ENCODE measurements at places on chromosomes 7 and 10. TPM values are rescaled to one million over a fixed set of nuclear protein-coding genes. Genes with fewer than 3 reads are reported as not detected.

OGDHL gene
- total RNA-seq, result not detected

PVRIG gene
- 83.8 TPM for total RNA-seq

HOXA11 gene
- total RNA-seq, result not detected

CC2D2B gene
- total RNA-seq, result not detected

C7orf25 gene
- total RNA-seq, result 7.9 TPM

ZKSCAN5 gene
- 9.9 TPM for total RNA-seq

SFRP4 gene
- not detected for total RNA-seq

TFR2 gene
- 5.9 TPM for total RNA-seq

LAMB4 gene
- 0.27 TPM for total RNA-seq

FBXO24 gene
- 3.6 TPM for total RNA-seq

Measured in naive thymus-derived CD8-positive, alpha-beta T cell (primary cell).